CD4-positive, alpha-beta T cell treated with Interleukin-6 at 100 ng/mL for 8 hours (primary cell): ENCODE measurements at places on chromosomes 6 and 20.

DNA sequence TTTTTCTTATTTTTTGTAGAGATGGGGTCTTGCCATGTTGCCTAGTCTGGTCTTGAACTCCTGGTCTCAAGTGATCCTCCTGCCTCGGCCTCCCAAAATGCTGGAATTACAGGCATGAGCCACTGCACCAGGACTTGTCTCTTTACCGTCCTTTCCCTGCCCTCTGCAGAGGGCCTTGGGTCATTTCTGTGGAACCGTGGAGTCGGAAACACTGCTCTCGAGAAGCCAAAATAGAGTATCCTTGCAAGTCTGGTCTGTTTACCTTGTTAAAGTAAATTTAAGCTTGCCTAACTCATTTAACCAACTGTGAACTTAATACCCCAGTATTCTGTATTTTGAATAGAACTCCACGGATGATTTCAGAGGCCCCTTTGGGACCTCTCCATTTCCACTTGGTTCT, 51.4 kb downstream of the KDM1B start:
- no peak for DNase-seq

GRCh38 chr20:9677100-9677623, 161.7 kb downstream of the PAK5 start:
- no peak for DNase-seq

- no peak for DNase-seq
These were observed 112.8 kb downstream of the BCAS1 start for GRCh38 chr20:53957451-53958172.

GRCh38 chr6:135181333-135182070, 394 bp downstream of the MYB start:
- DNase-seq: no peak

GRCh38 chr20:54113566-54113965, 43.2 kb upstream of the BCAS1 start:
- no peak for DNase-seq

DNA sequence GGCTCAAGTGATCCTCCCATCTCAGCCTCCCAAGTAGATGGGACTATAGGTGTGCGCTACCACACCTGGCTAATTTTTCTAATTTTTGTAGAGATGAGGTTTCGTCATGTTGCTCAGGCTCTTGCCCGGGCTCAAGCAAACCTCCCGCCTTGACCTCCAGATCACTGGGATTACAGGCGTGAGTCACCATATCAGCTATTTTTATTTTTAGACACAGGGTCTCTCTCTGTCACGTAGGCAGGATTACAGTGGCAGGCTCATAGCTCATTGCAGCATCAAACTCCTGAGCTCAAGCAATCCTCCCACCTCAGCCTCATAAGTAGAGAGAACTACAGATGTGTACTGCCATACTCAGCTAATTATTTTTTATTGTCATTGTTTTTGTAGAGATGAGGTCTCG, 41.7 kb downstream of the SLC23A2 start:
- no peak for DNase-seq

DNA sequence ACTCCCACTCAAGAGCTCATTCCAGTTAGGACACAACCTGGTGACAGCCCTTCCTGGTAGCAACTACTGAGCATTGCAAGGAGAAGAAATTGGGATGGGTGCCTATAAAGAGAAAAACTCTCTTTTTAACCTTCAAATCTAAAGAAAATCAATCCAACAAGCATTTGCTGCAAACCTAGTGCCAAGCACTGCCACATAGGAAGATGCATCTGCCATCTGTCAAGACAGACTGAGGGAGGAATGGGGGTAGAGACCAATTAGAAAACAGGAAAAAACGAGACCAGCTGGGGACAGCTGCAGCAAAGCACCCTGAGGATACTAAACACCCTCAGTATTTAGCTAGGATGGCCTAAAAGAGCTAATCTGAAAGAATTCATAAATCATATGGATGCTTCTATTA, 27.9 kb downstream of the HLA-DMB start:
- no peak for DNase-seq

GRCh38 chr20:15449061-15449460, 1111.6 kb upstream of the FLRT3 start:
- no peak for DNase-seq

DNA sequence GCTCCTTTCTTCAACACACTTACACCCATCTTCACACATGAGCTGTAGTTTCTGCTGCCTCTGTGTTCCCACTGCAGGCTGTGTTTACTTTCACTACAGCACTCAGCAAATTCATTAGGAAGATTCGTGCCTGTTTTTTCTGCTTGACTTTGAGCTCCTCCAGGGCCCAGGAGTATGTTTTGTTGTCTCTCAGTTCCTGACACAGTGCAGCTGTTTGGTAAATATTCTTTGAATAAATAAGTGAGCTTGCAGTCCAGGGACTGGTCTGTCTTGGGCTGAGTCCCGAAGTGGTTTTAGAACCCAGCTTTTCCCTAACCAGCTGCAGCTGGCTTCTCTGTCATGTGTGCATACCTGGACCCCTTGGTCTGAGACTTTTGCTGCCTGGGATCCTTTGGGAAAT, 46.6 kb upstream of the CCN6 start:
- no peak for DNase-seq

DNA sequence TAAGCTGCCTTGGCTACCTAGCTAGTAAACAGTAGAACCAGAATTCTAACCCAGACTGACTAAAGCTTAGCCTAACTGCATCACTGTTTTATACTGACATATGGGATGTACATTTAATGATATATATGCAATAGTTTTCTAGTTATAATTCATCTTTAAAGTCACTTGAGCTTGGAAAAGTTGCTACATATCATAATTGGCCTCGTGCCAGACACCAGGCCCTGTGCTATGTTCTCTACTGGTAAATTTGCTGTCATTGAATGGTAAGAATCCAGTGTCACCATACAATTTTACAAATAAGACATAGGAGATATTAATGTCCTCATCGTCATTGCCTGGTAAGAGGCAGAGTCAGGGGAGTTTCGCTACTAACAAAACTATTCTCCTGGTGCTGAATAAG, 396.8 kb downstream of the CDKAL1 start:
- DNase-seq: no peak

DNA sequence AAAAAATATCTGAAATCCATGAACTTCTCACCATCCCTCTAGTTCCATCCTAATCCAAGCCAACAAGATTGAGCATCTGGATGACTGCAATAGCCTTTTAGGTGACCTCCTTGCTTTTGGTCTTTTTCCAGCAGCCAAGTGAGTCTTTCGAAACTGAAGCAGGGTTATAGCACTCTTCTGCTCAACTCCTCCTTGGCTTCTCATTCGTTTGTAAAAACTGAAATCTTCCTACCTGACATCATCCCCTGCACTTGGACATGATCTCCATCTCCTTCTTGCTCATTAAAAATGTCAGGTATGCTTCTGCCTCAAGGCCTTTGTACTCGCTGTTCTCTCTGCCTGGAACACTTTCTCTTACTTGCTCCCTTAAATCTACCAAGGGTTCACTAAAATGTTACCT, 46.0 kb downstream of the STX7 start:
- no peak for DNase-seq

- no peak for DNase-seq
These were observed 89.6 kb downstream of the PCSK2 start for GRCh38 chr20:17316316-17317038.

- DNase-seq: no peak
These were observed 5.4 kb downstream of the DSE start for GRCh38 chr6:116376149-116376548.

- no peak for DNase-seq
These were observed 55.9 kb downstream of the TBC1D7 start for GRCh38 chr6:13272131-13273046.

DNA sequence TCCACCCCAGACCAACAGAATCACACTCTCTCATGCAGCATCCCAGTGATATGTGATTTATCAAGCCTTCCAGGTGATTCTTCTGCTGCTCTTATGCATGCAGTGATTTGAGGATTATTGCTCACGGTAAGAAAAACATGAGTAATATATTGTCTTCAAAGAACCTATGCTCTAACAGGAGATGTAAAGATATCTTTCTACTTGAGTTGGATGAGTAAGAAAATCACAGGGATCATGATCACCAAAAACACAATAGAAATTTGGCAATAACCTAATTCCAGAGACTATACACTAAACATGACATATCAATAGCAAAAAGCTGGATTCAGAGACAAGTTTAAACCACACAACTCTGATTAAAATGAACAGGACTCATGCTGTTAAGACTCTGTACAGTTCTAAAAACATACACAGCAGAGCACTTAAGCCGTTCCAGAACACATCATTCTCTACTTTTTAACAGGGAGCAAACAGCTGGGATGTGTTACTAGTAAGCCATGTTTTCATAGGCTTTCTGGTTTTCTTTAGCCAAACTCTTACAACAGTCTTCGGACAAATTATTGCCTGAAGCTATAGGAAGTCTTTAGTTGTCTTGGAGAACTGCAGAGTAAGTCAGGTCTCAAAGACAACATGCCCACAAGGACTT, 568.6 kb downstream of the HAO1 start:
- DNase-seq: no peak

DNA sequence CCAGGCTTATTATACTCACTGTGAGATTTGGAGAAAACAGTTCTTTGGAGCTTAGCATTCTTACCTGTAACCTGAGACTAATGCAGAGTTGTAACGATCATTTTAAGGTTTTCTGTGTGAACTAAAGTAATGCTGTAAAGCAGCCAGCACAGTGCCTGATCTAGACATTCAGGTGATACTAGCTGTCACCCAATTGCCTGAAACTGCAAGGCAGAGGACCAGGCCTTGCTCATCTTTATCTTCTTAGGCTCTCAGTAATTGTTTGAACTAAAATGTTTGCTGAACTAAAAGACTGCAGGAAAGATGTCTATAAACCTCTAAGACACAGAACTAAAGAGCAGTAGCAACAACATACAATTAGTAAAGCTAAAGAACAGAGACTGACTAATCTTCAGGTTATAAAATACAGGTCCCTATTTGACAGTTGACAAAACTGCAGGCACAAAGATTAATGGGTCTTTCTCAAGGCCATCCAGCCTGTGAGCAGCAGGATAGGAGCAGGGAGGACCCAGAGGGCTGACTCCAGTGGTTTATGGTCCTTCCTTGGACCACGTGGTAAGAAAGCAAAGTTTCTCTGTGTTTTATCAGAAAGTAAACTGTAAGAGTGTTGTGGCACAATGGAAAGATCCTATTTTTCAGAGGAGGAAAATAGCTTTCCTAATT, 31.4 kb downstream of the SMLR1 start:
- no peak for DNase-seq

- DNase-seq: no peak
These were observed 67.3 kb upstream of the ADTRP start for GRCh38 chr6:11845664-11846577.

GRCh38 chr6:47209632-47210031, 100.1 kb downstream of the TNFRSF21 start:
- no peak for DNase-seq

DNA sequence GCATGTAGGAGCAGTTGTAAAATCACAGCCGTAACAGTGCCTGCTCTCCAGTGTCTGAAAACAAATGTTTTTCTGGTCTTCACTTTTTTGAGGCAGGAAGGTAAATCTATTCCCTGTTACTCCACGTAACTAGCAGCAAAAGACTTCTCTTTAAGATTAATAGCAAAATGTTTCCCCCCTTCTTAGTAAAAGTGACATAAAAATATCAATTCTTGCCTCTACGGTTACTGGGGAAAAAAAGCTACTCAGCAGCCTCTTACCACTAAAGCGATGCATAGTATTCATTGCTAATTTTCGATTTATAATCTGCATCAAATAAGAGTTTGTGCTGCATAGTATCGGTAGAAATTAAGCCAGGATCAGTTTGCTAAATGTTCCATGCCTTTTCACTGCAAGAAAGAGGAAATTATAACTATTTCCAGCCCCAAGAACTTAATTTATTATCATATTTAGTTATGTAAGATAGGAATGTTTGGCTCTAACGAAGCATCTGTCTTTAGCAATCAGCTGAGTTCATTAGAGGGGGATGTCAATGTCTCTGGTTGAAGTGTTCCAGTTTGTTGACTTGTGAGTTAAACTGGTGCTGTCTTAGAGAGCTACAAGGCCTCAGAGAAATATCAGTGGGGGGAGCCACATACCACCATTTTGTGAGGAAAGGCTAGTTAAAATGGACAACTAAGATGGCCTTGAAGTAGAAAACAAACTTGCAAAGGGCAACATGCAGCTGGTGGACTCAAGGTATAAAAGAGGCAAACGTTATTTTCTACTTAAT, 617 bp upstream of the TSPYL1 start:
- DNase-seq: no peak

GRCh38 chr20:995170-995569, 6.9 kb downstream of the RSPO4 start:
- no peak for DNase-seq

- no peak for DNase-seq
These were observed 6.8 kb upstream of the ARMC2 start for GRCh38 chr6:108841377-108841855.

DNA sequence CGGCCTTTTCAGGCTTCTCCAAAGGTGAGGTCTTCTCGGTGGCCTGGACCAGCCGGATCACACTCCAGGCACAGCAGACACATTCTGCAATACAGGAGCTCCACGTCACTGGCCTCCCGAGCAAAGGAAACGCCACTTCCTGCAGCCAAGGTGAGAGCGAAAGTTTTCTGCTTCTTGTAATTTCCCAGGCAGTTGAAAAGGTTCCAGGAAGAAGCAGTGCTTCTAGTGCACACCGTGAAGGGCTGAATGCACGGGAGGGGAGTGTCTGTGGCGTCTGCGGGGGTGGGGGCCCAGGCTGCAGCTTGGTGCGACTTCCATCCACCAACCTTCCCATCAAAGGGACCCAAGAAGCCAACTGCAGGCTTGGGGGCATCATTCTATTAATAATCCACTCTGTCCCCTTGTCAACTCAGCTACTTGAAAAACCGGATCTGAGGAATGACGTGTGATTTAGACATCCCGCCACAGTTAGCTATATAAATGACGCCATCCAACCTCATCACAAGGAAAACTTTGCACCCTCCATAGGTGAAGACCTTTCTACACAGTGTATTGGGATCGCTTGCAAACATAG, 61.1 kb downstream of the NFATC2 start:
- DNase-seq: peak; percentile 38

DNA sequence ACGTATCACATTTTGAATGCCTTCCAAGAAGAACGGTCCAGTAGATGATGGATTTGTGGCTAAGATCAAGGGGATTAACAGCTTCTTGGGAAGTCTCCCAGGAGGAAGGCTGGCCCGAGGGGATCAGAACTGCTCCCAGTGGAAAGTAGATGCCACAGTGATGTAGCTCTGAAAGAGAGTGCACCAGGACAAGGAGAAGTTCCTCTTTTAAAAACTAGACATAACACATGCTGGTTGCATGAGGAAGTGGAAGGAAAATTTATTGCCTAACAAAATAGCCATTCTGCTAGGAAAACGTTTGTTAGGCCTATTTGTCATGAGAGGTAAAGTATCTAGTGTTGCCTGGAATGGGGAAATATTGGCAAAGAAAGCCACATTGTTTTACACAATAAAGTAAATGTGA, 87.8 kb downstream of the CDH26 start:
- no peak for DNase-seq

DNA sequence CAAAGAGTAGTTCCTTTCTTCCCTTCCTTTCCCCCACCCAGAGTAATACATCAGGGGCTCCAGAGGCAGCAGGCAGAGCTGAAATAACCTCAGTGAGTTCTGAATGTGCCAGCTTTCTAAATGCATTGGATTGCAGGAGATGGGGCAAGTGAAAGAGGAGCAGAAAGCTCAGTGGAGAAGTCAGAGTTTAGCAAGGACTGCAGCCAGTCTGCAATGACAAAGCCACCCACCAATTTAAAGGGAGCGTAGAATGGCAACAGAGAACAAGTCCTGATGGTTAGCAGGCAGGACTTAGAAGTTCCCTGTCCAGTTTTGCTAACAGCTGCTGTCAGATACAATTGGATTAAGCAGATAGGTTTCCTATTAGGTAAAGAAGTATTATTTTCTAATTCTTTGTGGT, 203.4 kb upstream of the RIN2 start:
- no peak for DNase-seq
